ENCODE measurements at places on chromosomes 4 and X.

DNA sequence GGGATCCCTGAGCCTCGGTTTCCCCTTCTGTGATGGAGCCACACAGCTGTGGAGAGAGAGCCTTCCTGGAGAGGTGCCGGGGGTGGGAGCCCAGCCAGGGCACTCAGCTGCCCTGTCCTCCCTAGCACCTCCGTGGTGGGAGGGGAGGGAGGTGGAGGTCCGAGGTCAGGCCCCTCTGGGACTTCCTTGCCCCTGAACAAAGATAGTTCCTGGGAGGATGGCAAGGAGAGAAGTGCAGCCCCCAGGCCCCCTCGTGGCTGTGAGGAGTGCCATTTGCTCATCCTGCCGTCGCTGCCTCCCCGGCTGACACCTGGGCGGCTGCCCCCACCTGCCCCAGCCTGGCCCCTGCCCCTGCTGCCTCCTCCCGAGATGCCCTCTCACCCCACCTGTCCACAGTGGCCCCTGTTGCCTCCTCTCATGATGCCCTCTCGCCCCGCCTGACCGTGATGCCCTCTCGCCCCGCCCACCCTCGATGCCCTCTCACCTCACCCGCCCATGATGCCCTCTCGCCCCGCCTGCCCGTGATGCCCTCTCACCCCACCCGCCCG, 12.7 kb downstream of the DOK7 start:
- no peak for DNase-seq

GRCh38 chrX:15404401-15405096, 20.3 kb upstream of the VEGFD start:
- no peak for DNase-seq

DNA sequence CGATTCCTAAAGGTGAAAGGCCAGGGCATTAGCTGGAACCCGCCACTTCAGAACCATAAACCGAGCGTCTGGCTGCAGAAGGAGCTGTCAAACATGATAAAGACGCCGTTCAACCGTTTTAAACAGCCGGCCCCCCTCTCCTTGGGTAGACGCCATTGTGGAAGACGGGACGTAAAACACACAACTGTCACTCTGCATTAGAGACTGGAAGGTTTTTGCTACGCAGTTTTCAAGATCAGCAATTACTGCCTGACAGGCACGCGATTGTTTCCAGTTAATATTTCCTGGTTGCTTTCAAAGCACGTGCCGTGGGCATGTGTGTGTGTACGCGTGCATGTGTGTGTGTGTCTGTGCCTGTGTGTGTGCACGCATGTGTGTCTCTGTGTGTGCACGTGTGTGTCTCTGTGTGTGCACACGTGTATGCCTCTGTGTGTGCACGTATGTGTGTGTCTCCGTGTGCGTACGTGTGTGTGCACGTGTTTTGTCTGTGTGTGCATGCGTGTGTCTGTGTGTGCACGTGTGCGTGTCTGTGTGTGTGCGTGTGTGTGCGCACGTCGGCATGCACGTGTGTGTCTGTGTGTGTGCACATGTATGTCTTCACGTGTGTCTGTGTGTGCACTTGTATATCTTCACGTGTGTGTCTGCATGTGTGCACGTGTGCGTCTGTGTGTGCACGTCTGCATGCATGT, 48.8 kb downstream of the SHOX start:
- DNase-seq = no peak

- no peak for DNase-seq
Measured at GRCh38 chr4:144402176-144402575, 243.8 kb upstream of the HHIP start.

GRCh38 chrX:9122519-9123245, 88.8 kb upstream of the FAM9B start:
- no peak for DNase-seq

GRCh38 chr4:179447308-179447707, 2005.1 kb upstream of the AGA start:
- no peak for DNase-seq

- no peak for DNase-seq
Measured at GRCh38 chr4:2930135-2930757, 33.0 kb downstream of the NOP14 start.

DNA sequence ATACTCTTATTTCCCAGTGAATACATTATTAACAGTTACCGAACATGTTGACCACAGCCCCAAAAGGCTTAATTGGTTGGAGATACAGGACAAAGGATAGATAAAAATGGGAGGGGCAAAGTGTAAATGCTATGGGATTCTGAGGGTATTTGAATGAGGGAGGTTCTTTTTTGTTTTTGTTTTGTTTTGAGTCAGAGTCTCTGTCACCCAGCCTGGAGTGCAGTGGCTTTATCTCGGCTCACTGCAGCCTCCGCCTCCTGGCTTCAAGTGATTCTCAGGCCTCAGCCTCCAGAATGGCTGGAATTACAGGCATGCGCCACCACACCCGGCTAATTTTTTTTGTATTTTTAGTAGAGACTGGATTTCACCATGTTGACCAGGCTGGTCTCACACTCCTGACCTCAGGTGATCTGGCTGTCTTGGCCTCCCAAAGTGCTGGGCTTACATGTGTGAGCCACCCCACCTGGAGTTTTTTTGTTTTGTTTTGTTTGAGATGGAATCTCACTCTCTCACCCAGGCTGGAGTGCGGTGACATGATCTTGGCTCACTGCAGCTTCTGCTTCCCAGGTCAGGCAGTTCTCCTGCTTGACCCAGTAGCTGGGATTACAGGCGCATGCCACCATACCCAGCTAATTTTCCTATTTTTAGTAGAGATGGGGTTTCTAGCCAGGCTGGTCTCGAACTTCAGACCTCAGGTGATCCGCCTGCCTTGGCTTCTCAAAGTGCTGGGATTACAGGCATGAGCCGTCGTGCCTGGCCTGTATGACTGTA, 9.0 kb downstream of the UBE2K start:
- DNase-seq = no peak

DNA sequence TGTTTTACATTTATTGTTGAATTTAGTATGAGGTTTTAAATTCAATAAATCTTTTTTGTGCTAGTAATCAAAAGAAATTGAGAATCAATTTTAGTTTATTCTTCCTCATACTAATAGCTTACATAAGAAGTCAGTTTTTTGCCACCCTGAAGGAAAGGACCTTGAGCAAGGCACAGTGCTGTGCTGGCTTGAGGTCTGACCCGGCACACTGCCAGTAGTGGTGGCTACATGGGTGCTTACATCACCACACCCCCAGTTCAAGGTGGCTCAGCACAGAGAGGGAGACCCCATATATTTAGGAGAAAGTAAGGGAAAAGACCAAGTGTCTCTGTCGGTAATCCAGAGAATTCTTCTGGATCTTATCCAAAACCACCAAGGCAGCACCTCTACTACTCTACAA, 86.0 kb upstream of the LANCL3 start:
- DNase-seq = no peak

GRCh38 chr4:14025111-14025510, 397.6 kb upstream of the BOD1L1 start:
- no peak for DNase-seq

- no peak for DNase-seq
Measured at GRCh38 chr4:144338834-144339233, 198.3 kb upstream of the GYPA start.

GRCh38 chrX:47483306-47484268, 565 bp upstream of the ZNF41 start:
- DNase-seq = no peak

DNA sequence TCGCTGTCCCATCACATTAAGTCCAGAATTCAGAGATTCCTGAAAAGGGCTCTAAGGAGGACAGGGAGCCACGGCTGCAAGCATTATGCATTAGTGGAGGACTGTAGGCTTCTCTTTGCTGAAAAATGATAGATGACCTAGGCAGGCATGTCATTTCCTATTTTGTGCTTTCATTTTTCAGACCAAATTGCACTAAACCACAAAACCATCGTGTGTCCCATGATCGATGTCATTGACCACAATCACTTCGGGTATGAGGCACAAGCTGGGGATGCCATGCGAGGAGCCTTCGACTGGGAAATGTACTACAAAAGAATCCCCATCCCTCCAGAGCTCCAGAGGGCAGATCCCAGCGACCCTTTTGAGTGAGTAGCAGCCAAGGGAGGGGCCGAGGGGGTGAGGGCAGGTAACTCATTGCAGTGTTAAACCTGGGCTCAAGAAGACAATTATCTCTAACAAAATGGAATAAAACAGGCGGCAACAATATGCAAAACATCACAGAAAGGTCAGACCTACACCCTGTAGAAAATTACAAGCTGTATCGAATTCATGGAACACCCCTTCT, 355.2 kb upstream of the GALNT7 start:
- DNase-seq = no peak

GRCh38 chr4:18077808-18078207, 56.3 kb upstream of the LCORL start:
- no peak for DNase-seq

GRCh38 chr4:47031751-47032404, 511 bp downstream of the GABRB1 start:
- DNase-seq = no peak

GRCh38 chr4:154620111-154620510, 7.7 kb upstream of the FGG start:
- DNase-seq = no peak

DNA sequence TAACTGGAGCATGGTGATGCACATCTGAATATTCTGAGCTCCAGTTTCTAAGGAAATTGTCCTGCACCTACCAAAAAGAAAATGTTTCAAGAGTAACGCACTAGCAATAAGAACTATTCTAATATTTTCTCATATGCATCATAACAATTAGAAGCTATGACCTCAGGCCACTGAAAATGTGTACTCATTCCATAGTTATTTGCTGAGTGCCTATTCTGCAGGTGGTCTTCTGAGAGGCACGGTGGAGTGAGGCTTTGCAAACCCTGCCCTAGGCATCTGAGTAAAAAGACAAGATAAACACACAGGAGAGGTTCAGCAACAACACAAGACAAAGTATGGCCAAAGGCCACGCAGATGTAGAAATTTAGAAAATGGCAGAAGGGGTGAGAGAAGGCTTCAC, 23.7 kb downstream of the SLC10A6 start:
- DNase-seq = no peak

GRCh38 chr4:145881989-145882388, 56.6 kb downstream of the ZNF827 start:
- no peak for DNase-seq

- no peak for DNase-seq
Measured at GRCh38 chr4:140789759-140790158, 33.6 kb upstream of the TBC1D9 start.

DNA sequence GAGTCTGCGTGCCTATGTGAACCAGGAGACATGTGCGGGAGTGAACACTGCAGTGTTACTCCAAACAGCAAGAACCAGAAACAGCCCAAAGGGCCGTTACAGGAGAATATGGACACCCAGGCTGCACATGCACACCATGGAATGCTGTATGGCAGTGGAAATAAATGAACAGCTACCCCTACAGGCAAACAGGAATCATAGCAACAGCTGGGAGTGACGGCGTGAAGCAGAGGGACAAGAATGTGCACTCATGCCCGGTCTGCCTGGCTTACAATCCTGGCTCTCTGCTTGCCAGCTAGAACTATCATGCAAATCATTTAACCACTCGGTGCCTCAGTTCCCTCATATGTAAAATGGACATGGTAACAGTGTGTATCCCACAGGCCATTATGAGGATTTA, 16.6 kb downstream of the GPKOW start:
- peak; percentile 8 for DNase-seq

- DNase-seq = no peak
Measured at GRCh38 chr4:87390551-87390890, 467 bp downstream of the HSD17B11 start.

DNA sequence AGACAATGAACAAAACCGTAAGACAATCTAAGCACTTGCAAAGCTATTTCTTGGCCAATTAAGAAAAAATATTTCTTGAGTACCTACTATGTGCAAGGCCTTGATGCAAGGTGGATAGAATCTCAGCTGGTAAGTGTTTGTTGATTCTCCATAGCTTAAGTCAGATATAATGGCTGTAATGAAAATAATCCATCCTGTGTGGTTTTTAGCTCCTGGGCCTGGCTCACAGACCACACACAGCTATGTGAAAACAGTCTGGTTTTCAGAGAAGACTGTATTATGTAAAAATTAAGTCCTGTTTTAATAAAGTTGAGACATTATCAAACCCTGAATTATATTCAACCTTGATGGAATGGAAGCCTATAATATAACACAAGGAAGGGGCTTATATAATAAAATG, 7.8 kb upstream of the DDIT4L start:
- no peak for DNase-seq
